GM23248 (cell line): ENCODE measurements at places on chromosomes 1 and 21. TPM values are rescaled to one million over a fixed set of nuclear protein-coding genes. Genes with fewer than 3 reads are reported as not detected.

Gene MSH4
- 0.14 TPM in 1 of 2 replicates, not detected in the other for polyA plus RNA-seq

Gene DIRAS3
- polyA plus RNA-seq = 13.3 and 18.5 TPM in 2 replicates

Gene NBPF10
- polyA plus RNA-seq = 1.1 and 1.3 TPM in 2 replicates

Gene LRRC47
- polyA plus RNA-seq = 15.1 and 17.8 TPM in 2 replicates

Gene TIE1
- 0.10 and 0.21 TPM in 2 replicates for polyA plus RNA-seq

Gene ARHGAP29
- 145 and 152 TPM in 2 replicates for polyA plus RNA-seq

Gene FUCA1
- 13.3 and 15.2 TPM in 2 replicates for polyA plus RNA-seq
